ENCODE measurements at places on chromosomes 16 and 17.

GRCh38 chr17:38844261-38844757 lies 9.2 kb downstream of the RPL23 start:
- no peak for DNase-seq

DNA sequence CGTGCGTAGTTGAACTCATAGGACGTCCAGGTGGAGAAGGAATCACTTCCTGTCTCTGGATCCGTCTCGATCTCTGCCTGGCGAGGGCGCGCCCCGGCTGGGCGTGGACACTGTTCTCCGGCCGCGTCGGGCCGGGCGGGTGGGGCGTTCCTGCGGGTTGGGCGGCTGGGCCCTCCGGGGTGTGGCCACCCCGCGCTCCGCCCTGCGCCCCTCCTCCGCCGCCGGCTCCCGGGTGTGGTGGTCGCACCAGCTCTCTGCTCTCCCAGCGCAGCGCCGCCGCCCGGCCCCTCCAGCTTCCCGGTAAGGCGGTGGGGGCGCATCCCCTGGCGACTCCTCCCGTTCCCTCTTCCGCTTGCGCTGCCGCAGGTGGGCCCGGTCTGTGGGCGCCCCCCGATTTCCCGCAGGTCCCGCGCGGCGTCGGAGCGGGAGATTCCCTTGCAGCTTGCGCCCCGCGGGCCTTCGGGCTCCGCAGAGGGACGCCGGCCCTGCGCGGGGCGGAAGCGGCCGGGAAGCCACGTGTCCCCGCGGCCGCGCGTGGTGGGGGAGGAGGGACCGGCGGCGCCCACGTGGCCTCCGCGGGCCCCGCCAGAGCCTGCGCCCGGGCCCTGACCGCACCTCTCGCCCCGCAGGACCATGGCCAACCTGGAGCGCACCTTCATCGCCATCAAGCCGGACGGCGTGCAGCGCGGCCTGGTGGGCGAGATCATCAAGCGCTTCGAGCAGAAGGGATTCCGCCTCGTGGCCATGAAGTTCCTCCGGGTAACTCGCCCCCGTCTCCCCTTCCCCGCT lies at the start of gene NME2:
NME2 (plus strand) TSS at position 214 of the 789 bp plus-strand sequence; CDS start at position 634, 420 bp downstream.
- DNase-seq = peak; percentile 44

- no peak for DNase-seq
These were observed 15.4 kb upstream of the ZC3H18 start for GRCh38 chr16:88554711-88555264.

GRCh38 chr16:25172831-25173230 lies 43.9 kb upstream of the AQP8 start:
- DNase-seq = no peak

GRCh38 chr16:63629272-63629671 lies 1492.6 kb downstream of the CDH11 start:
- no peak for DNase-seq

DNA sequence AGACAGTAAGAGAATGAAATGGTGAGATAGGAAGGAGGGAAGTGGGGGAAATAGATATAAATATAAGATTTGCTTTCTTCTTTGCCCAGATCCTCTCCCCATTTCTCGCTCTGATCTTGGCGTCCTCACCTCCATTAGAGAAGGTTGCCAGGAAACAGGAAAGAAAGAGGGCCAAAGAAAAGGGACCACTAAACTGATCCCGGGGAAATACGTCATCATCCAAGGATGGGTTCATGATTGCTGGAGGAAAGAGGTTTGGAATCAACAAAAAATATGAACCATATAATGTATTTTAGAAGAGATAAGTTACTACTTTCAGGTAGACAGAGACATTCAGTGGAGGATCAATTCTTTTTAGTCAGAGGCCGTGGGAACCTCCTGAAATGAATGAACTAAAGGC lies 536.0 kb downstream of the HAPSTR1 start:
- DNase-seq = no peak

DNA sequence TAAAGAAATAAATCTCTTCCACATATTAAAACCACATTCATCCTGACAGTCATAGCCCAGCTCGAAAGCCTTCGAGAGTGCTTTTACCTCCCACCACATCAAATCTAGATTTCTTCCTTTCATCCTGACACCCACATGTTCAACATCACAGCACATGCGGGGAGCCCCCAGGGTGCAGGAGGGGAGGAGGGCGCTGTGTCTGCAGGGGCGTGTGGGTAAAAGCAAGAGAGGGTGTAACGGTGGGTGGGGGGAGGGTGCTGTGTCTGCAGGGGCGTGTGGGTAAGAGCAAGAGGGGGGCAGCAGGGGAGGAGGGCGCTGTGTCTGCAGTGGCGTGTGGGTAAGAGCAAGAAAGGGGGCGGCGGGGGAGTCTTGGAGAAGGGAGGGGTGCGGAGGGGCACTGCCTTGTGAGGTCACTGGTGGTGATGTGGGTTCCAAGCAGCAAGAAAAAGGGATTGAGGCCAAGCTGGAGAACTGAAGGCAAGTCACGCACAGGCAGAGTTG lies 34.7 kb downstream of the ADCY9 start:
- peak; percentile 1 for DNase-seq

GRCh38 chr17:73581379-73581778 lies 62.9 kb downstream of the SDK2 start:
- no peak for DNase-seq

- DNase-seq = no peak
These were observed 7.0 kb upstream of the CBFA2T3 start for GRCh38 chr16:88983771-88984687.

DNA sequence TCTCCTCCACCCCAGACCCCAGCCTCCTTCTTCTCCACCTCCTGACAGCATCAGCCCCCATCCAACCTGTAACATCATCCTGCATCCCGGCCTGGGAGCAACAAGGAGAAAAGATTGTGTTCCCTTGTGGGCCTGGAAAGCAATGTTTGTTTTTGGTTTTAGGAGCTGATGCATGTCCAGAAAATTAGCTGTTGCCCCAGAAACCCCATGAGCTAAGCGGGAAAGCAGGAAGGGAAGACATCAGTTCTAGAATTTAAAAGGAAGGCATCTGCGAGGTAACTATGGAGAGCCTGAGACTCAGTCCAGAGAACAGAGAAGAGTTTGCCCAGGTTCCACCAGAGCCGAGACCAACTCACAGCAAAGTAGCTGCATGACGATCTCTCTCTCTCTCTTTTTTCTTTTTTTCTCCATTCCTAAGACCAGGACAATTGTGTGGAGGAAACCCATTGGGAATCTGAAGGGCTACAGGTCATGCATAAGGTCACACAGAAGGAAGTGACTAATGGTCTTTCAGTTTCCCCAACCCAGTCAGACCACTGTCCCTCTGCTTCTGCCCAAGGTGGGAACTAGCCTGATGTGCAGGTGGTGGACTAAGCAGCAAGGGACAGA lies 124.4 kb downstream of the SLC39A11 start:
- no peak for DNase-seq

DNA sequence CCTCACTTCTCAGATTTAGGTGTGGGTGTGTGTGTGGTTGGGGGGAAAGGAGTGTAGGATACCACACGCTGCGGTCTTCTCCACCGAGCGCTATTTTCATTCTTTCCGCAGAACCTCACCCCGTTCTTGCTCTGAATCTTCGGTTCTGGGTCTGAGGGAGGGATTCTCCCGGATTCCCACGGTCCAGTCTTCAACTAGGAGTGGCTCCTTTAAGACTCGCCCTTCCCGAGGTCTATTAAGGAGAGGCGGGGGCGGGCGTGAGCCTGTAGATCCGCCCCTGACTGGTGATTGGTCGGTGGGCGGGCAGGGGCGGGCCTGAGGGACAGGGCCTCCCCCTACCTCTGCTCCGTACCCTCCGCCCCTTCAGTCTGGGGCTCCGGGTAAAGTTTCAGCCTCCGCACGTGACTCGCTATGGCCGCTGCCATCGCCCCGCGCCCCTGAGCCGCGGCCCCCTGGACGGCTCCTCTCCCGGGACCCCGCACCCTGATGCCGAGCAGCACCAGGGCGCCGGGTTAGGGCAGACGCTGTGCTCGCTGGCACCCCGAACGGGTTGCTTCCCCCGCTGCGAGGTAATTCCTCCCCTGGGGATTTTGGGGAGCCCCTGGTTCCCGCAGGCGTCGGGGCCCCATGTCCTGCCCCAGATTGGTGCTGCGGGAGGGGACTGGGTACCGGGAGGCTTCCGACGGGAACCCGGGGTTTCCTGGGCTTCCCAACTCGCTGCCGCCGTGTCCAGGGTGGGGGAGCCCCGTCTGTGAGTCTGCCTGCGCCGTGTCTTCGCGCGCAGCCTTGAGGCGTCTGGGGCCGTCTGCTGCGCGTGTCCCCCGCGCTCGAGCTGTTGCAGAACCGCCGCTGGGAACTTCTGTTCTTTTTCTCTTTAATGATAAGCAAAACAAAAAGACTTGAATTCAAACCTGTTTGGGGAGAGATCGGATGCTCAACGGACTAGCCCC lies 9.2 kb downstream of the RARA start:
- DNase-seq = peak; percentile 89

GRCh38 chr16:54120846-54121480 lies 165.6 kb downstream of the IRX3 start:
- no peak for DNase-seq

DNA sequence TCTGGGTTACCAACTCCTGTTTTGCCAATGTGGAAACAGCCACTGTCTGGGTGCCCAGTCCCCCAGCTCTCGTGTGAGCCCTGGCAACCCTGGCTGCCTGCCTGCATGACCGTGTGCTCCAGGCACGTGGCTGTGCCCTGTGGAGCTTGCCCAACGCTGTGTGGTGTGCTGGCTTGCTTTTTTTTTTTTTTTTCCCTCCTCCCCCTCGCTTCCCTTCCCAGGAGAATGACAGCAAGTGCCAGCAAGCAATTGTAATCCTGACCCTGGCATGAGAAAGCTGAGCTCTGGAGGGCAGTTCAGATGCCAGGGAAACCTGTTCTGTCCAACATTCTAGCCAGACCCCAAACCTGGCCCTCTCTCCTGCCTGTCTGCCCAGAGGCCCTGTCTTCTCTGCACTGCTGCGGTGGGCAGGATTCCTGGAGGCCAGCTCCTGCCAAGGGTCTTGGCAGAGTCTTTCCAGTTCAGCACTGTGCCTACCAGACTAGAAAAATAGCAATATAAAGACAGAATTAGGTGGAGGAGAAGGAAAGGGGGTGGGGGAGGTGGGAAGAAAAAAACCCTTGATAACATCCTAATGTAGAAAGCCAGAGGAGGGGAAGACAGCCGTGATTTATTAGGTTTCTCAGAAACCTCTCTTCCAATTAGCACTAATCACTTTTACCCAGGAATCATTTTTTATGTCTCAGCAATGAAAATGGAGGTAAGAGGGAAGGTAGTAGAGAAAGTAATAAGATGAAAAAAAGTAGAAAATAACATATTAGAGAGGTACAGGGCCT lies 9.0 kb downstream of the HLF start:
- no peak for DNase-seq

- DNase-seq = no peak
These were observed 71.1 kb upstream of the AMZ2 start for GRCh38 chr17:68176718-68177117.

GRCh38 chr17:27345141-27345904 lies 51.4 kb downstream of the WSB1 start:
- DNase-seq = no peak

DNA sequence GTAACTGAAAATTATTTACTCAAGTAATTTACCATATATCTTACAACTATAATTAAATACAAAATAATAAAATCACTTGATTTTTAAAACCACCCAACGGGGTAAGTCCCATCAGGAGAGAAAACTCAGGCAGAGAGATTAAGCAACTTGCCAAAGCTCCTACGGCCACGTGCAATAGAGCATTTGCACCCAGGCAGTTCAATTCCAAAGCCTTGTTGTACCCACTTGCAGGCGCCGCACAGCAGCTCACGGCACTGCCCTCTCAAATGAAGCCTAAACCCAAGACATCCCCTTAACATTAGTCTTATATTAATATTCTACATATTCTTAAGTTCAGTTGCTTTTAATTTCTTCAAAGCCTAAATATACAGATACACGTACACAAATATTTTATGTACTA lies 75.7 kb downstream of the SPAG9 start:
- DNase-seq = no peak

DNA sequence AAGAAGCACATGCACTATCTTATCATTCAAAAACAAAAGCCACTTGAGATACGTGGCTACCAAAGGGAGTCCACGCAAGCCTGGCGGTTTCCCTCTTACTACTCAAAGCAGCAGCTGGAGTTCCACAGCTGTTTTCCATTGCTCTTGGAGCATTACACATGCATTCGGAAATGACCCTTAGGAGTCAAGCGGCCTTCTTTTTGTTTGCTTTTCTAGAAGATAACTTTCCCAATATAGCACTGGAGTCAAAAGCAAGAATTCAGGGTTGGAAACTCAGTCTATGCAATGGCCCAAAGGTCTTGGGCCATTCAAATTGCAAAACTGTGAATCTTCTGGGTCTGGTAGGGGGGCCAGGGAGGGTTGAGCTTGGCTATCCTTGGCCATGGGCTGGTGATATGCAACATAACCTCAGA lies 97.8 kb upstream of the MAF start:
- DNase-seq = no peak

DNA sequence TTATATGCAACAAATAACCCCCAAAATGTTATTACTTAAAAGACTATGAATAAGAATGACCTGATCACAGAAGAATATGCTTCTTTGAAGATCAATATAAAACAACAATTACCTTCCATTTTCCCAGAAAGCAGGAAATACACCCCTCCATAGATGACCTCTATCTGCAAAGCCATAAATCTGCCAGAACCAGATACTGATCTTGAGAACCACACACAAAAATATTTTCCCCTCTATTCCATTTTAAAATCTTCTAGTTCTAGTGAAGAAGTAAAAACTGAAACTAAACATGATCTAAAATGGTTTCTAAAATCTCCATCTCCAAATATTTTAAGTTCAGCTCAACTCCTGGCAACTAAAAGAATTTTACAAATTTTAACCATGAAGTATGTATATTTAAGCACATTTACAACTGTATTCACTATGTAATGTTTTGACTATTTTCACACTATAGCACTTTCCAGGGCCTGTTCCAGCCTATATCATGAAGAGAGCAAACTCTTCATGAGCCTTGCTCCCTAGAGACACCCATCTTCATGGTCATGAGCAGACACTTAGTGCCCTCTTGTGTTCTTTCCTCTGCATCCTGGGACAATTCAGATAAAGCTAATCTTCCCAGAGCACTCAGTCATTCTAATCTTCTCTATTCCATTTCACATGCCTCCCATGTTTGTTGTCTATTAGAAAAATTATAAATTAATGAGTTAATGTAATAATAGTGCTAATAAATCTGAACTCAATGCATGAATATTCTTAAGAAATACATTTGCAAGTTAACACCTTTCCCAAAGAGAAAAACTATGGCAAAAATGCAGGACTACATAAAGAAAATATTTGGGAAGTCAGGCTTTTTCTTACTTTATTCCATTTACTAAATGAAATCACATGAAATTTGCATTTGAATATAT lies 87.0 kb downstream of the HELZ start:
- DNase-seq = no peak

- no peak for DNase-seq
These were observed 84.8 kb upstream of the DOC2B start for GRCh38 chr17:266219-266618.

GRCh38 chr16:79613009-79613408 lies 12.5 kb upstream of the MAF start:
- DNase-seq = no peak

GRCh38 chr17:8294361-8294760 lies 839 bp downstream of the SLC25A35 start:
- no peak for DNase-seq

Measured in T-helper 22 cell (primary cell).